ENCODE measurements at places on chromosomes 1 and 21. TPM values are rescaled to one million over a fixed set of nuclear protein-coding genes. Genes with fewer than 3 reads are reported as not detected.

The FCGR2B gene
- not detected for total RNA-seq

The C1orf94 gene
- total RNA-seq, result not detected

The OR2T2 gene
- total RNA-seq, result not detected

The OVAAL gene
- not detected for total RNA-seq

The MATN1 gene
- total RNA-seq, result not detected

The GFI1 gene
- total RNA-seq, result 0.15 TPM

The MAP1LC3C gene
- total RNA-seq, result not detected

The RCC1 gene
- 65.0 TPM for total RNA-seq

The PADI1 gene
- not detected for total RNA-seq

The DHDDS gene
- total RNA-seq, result 48.6 TPM

The LCK gene
- not detected for total RNA-seq

The PYHIN1 gene
- total RNA-seq, result not detected

The DENND2C gene
- total RNA-seq, result 0.84 TPM
